ENCODE measurements at places on chromosomes 12 and 14. TPM values are rescaled to one million over a fixed set of nuclear protein-coding genes. Genes with fewer than 3 reads are reported as not detected.
A peak's percentile ranks its signal among the peaks of the same experiment; 100 is the strongest.

Gene HOXC4
- total RNA-seq = not detected

Gene KLRF2
- total RNA-seq = not detected

Gene CCDC38
- not detected for total RNA-seq

Gene HELB
- total RNA-seq = 0.89 TPM

Gene TEDC1
- 6.4 TPM for total RNA-seq

Gene RHOJ
- total RNA-seq = 18.3 TPM

Gene HVCN1
- total RNA-seq = 11.8 TPM

Gene KRT3
- not detected for total RNA-seq

Gene GLI1
- 0.92 TPM for total RNA-seq

Gene TMEM253
- 0.41 TPM for total RNA-seq

Gene NUP37
- total RNA-seq = 17.2 TPM

Gene NOVA1
- total RNA-seq = 3.8 TPM

Gene SRRM4
- total RNA-seq = 0.43 TPM

Gene CLEC6A
- not detected for total RNA-seq

Gene FOXA1
- total RNA-seq = not detected

Gene OR10A7
- total RNA-seq = not detected

Gene RD3L
- 25.1 TPM for total RNA-seq

DNA sequence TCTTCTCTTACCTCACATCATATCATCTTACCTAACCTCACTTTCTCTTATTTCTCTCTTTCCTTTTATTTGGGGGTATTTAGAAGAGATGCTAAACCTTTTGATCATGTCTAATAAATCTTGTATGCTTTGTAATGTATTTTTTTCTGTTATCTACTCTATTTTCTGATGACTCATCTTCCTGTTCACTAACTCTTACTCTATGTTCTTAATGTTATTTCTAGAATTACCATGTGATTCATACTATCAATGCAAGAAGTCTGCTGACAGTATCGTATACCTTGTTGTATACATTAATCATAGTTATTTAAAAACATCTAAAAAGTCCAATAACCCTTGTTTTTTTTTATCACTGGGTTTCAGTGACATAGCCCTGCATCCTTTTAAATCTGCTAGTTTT is 62.3 kb downstream of the MGAT4C start:
- DNase-seq = no peak

DNA sequence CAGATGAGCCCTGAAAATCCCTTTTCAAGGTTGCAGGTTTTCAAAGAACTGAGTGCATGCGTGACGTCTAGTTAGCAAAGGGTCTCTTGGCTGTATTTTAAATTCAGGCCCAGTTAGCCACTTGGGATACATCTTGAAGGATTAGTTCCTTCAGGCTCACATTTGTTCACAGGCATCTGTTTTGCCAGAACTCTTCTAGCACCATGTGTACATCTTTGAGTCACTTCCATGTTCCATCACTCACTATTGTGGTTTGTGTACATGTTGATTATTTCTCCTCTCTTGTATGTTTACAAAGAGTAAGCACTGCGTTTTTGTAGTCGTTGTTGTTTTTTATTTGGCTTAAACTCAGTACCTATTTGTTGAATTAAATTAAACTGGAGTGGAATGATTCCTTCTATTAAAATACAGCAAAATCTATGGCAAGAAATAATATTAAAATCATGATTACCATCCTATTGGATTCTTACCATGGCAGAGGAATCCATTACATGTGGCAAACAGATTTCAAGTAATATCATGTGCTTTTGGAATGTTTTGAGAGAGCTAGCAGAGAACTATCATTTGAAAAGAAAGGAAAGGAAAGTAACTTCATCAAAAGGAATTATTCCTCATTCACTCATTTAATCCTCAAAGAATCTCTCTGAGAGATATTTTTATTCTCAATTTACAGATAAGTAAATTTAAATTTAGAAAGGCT is 438.9 kb upstream of the FAR2 start:
- no peak for DNase-seq

GRCh38 chr12:103272949-103273348 is 222.8 kb downstream of the C12orf42 start:
- no peak for DNase-seq

DNA sequence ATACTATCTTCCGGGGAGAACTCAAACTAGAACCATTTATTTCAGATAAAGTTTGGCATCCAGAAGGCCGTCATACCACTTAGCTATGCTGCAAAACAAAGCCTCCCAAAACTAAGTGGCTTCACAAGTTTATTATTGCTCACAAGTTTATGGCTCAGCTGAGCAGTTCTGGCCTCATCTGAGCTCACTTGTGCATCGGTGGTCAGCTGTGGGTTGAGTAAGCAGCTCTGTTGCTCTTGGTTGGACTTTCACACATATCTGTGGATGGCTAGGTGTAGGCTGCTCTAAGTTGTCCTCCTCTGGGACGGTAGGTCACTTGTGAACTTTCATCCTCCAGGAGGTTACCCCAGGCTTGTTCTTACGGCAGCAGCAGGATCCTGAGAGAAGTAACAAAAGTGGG is 162.7 kb downstream of the BTG1 start:
- DNase-seq = no peak

DNA sequence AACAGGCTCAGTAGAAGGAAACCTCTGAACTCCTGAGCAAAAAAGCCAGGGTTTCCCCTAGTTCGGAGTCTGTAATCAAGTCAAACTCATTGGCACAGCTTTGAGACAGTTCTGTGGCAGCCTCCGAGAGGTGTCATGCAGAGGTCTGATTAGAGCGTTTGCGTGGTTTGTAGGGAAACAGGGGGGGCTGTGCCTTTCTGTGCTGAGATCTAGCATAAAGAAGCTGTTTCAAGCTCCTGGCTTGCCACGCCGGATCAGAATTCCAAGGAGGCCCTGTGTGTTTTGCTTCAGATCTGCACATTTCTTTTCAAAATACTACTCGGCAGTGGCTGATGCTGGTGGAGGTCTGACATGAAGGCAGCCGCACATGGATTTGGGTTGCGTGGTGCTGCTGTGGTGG is 1.7 kb downstream of the CABP1 start:
- no peak for DNase-seq

DNA sequence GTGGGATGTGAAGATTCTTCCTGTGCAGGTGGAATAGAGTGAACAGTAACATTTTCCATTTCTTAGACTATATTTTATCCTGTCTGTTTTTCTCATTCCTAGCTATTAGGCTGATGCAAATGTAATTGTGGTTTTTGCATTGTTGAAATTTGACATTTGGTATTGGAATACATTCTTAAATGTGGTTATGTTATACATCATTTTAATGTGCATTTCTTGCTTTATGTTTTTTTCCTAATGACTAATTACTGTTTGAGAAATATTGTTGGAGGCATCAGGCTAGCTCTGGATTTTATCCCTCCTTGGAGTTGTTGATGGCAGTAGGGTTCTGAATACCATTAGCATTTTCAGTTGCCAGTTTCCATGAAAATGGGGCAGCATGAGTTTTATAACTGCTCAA is 75.9 kb upstream of the GNG2 start:
- no peak for DNase-seq

DNA sequence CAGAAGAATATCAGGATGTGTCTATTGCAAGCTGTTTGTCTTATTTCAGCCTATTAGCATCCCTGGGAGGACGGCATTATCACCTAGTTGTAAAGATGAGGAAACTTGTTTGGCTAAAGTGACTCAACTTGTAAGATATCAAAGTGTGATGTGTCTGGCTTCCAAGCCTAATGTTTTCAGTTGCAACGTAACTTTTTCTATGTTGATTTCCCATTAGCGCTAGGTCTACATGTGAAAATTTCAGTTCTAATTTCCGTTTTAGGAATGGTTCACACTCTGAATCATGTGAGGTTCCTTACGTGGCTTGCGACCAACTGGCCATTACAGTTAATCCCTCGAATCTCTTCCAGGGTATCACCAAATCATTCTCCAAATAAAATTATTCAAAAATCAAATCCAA is 58.0 kb downstream of the LLPH start:
- no peak for DNase-seq

GRCh38 chr14:20482382-20482781 is 13.2 kb downstream of the PNP start:
- no peak for DNase-seq

DNA sequence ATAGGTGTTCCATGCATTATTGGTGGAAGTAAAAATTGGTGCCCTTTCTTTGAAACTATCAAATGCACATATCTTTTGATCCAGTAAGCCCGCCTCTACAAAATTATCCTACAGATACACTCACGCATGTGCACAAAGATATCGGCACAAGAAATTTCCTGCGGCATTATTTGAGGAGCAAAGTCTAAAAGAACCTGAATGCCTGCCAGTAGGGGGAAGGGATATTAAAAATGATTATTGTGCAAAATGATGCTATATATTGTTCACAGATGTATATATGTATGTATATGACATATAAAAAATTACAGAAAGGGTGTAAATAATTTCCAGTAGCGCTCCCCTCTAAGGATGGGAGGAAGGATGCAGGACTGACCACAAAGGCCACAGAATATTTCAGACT is 24.7 kb upstream of the ADIPOR2 start:
- no peak for DNase-seq

GRCh38 chr12:62438098-62438692 is 28.4 kb upstream of the MON2 start:
- DNase-seq = no peak

- DNase-seq = no peak
These were observed 965 bp upstream of the NOS1 start for GRCh38 chr12:117362391-117362790.

- no peak for DNase-seq
These were observed 117.2 kb downstream of the LRRK2 start for GRCh38 chr12:40342010-40342409.

- DNase-seq = no peak
These were observed 160.9 kb downstream of the SPTSSA start for GRCh38 chr14:34300882-34301734.

DNA sequence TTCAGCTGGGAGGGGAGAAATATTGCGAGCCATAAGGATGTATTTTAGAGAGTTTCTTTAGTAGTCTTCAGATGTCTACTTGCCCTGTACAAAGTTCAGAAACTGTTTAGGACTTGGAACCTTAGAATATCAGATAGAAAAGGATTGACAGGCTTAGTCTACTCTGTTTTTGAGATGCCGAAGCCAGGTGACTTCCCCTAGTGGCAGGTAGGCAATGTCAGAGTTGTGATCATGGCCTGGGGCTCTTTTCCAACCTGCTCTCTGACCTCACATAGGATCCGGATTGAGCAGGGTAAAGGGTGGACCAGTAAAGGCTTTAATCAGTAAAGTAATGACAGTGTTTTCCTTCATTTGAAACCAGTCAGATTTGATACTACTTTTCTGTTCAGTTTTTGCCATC is 59.6 kb downstream of the PRKCH start:
- DNase-seq = no peak

GRCh38 chr12:52023976-52024688 is 17.4 kb downstream of the TAMALIN start:
- peak; percentile 50 for DNase-seq

GRCh38 chr12:90851800-90852718 is 102.9 kb downstream of the CCER1 start:
- DNase-seq = no peak

GRCh38 chr12:54040148-54040494 is 7.3 kb downstream of the HOXC5 start:
- no peak for DNase-seq

GRCh38 chr12:38907201-38907923 is 2.0 kb upstream of the CPNE8 start:
- DNase-seq = no peak

DNA sequence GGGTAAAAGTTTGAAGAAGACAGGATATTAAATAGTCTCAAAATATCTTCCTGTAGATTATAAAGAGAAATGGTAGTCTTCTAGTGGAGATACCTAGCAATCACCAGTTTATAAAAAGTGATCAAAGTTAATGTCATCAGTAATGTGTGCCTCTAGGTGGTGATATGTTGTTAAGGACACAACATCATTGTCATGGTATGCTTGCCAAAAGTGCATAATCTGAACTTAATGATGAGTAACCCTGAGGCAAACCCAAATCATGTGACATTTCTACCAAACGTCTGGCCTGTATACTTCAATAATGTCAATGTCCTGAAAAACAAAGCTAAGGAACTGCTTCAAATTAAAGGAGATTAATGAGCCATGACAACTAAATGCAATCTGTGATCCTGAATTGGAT is 214.7 kb downstream of the PHLDA1 start:
- no peak for DNase-seq

DNA sequence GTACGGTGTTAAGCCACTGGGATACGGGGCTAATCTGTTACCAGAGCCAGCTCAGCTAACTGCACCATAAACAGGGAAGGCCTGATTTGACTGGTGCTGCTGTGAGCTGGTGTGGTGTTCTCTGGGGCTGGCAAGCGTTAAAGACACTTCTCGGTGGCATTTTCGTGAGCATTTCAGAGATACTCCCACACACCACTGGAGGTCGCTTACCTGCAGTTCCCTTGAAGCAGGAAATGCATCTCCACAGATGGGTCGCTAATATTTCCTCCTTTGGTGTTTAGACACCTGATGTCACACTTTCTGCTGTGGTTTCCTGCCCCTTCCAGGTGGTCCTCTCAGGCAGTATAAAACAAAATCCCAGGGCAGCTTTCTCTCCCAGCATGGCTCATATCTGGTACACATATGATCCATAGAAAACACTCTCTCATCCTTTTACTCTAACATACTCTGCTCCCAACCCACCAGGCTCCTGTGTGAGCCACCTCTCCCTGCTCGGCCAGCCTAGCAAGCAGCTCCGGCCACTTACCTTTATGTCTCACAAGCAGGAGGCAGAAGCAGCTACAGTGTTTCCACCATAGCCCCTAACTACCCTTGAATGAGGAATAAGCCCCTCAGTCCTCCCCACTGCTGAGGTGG is 129.9 kb upstream of the GRIN2B start:
- no peak for DNase-seq

GRCh38 chr12:168763-169525 is 45.0 kb downstream of the SLC6A12 start:
- no peak for DNase-seq

GRCh38 chr14:91964724-91965123 is 17.2 kb upstream of the FBLN5 start:
- DNase-seq = no peak

DNA sequence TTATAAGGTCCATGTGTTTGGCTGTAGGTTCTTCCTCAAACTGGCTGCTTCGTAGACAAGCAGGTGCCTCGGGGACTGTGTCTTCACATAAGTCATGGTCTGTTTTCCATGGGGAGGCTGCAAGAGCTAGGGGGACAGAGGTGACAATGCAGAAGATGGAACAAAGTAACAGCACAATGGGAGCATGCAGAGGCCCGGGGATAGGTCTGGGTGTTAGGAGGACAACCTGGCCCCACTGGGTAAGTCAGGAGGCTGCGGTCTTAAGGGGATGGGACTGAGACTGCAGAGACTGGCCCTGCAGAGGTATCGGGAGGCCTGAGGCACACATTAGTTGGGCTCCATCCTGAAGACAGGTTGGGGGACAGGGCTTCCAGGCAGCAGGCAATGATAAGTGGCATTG is 88.9 kb downstream of the NTF3 start:
- no peak for DNase-seq

DNA sequence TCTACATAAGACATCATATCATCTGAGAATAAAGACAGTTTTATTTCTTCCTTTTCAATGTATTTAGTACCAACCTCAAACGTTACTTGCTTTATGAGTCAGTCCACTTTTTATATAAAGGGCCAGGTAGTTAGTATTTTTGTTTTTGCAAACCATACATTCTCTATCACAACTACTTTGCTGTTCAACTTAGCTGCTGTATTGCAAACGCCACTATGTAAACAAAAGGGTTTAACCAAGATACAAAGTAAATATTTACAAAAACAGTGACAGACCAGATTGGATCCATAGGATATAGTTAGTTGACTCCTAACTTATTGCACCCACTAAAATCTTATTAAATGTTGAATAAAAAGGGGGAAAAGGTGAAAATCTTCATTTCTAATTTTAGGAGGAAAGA is 87.7 kb upstream of the FOXG1 start:
- no peak for DNase-seq
